Activated CD4-positive, alpha-beta T cell treated with anti-CD3 and anti-CD28 coated beads, Interleukin-2, Interleukin-6, amounts not matched to agents 100 ng/mL and 50 ng/mL, durations not matched to agents 16 hours and 8 hours (primary cell): ENCODE measurements at places on chromosomes 5 and 9.

DNA sequence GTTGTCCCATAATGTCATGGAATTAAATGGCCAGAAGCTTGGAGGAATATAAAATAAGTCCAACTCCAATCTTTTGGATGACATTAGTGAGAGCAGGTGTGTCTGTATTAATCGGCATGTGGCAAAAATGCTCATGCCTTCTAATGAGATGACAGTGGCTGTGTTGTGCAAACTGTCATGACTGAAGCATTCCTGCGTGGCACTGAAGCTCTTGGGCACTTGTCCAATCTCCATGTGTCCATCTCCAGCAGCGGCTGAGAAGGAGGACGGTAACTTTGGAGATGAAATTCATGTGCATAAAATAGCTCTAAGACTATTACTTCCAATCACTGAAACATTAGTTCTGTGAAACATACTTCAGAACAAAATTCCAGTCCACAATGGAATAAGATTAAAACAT lies 697.5 kb upstream of the GRAMD2B start:
- DNase-seq, result no peak

GRCh38 chr5:149418910-149419531 lies 39.9 kb upstream of the IL17B start:
- DNase-seq, result no peak

DNA sequence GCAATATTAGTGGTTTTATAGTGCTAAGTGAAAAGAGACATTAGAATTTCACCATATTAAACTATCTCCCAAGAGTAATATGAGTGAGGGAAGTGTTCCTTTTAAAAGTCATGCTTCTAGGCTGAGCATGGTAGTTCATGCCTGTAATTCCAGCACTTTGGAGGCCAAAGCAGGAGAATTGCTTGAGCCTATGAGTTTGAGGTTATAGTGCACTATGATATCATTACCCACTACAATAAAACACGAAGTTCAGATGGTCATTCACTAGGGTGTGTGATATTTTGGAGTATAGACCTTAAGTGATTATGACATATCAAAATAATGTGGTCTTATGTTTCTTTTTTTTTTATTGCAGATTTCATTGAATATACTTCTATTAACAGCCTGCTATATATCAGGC lies 6.7 kb downstream of the KIF2A start:
- no peak for DNase-seq

DNA sequence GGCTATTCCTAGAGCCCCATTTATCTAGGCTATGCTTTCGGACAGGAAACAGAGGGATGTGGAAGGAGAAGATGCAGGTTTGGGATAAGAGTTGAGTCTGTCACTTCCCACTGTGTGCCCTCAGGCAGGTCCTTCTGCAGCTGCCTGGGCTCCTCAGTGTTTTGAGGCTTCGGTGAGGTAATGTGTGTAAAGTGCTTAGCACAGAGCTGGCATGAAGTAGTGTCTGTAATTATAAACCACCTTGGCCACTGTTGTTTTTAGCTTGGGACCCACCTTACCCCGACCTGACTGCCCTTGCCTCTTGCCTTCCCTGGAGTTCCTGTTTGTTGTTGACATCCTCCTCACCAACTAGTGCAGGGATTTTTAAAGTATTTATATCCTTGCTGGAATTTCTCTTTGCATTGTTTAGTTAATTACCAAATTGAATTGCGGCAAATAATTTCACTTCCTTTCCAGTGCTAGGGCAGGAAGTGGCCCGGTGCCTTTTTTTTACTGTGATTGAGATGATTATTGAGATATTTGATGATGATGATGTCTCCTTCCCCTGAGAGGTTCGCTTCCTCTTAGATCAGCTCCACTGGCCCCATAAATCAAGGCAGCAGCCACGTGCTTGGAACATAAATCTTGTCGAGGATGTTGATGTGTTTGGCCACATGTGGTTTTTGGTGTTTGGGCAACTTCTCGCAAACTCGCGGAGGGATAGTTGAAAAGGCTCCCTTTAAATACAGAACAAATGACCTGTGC lies 38.3 kb upstream of the DAB2IP start:
- DNase-seq, result no peak

- DNase-seq, result no peak
Observed at GRCh38 chr9:134040176-134040565, 14.9 kb downstream of the BRD3OS start.

DNA sequence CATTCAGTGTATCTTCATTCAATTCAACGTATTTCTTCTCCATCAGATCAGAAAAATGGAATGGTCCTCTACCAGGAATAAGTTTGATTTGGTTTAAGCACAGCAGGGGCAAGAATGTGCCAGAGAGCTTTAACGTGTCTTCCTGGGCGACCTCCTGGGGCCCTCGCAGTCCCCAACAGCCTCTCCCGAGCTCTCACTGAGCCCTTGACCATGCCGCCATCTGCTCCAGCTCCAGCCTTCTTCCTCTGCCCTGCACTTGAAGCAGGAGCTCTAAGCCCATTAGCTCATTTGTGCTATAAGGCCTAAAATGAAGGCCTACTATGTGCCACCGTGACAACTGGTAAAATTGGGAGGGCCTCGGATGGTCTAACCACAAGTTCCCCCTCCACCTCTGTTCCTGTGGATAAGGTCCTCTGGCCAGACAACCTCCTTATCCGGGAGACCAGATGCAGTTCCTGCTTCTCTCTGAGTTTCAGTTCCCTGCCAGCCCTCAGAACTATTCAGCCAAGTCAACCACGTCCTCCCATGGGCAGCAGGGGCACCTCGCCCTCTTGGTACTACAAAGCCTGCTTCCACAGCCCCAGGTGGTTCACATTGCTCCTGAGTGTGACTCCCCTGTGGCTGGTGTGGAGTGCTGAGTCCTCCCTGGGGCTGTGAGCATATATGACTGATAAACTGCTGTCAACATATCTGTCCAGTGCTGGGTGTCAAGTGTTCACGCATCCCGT lies 35.8 kb downstream of the C5orf15 start:
- DNase-seq, result no peak

GRCh38 chr9:128393970-128394369 lies 22.8 kb downstream of the URM1 start:
- no peak for DNase-seq

GRCh38 chr5:83363111-83363885 lies 108.2 kb upstream of the VCAN start:
- no peak for DNase-seq

DNA sequence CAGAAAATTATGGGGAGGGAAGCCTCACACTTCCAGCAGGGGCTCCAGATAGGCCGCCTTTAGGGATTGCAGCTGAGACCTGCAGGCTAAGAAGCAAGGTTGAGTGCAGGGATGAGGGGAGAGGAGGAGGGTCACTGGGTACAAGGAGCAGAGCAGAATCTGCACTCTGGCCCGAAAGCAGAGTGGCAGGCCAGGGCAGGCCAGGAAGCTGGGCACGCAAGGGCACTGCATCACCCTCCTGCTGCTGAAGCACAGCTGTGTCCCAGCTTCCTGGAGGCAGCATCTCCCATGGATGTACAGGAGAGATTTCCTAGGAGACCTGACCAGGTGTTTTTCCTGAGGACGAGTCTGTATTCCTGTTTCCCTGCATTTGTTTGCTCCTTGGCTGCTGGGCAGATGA lies 92.1 kb downstream of the SYK start:
- no peak for DNase-seq

GRCh38 chr5:348726-349125 lies 27.2 kb downstream of the AHRR start:
- DNase-seq, result no peak

GRCh38 chr9:79652598-79652997 lies 80.8 kb downstream of the TLE4 start:
- no peak for DNase-seq

- DNase-seq, result no peak
Observed at GRCh38 chr9:87334366-87334765, 163.3 kb upstream of the DAPK1 start.

- DNase-seq, result no peak
Observed at GRCh38 chr9:86069206-86069869, 30.0 kb downstream of the GOLM1 start.

DNA sequence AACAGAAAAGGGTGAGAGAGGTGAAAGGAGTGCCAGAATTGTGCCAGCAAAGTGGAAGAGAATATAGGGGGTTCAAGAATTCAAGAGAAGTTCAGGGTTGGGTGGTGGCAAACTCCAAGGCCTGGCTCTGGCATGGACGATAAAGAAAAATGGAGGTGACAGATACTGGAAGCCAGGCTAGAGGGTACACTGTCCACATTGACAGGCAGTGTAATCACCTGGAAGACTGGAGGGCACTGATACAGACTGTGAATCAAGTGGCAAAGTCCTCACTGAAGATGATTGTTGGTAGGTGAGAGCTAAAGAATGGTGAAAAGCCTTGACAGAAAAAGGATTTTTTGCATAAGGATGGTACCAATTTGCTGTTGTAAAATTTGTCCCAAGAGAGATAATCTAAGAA lies 7.1 kb downstream of the SAR1B start:
- DNase-seq, result no peak

DNA sequence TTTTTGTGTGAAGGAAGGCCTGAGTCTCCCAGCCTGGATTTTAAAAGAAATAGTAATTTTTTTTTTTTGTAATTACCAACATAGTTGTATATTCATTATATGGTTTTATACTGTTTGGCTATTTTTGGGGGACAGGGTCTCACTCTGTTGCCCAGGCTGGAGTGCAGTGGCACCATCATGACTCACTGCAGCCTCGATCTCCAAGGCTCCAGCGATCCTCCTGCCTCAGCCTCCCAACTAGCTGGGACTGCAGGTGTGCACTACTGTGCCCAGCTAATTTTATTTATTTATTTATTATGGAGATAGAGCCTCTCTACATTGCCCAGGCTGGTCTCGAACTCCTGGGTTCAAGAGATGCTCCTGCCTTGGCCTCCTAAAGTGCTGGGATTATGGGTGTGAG lies 5.1 kb downstream of the LRRC8A start:
- DNase-seq, result no peak

DNA sequence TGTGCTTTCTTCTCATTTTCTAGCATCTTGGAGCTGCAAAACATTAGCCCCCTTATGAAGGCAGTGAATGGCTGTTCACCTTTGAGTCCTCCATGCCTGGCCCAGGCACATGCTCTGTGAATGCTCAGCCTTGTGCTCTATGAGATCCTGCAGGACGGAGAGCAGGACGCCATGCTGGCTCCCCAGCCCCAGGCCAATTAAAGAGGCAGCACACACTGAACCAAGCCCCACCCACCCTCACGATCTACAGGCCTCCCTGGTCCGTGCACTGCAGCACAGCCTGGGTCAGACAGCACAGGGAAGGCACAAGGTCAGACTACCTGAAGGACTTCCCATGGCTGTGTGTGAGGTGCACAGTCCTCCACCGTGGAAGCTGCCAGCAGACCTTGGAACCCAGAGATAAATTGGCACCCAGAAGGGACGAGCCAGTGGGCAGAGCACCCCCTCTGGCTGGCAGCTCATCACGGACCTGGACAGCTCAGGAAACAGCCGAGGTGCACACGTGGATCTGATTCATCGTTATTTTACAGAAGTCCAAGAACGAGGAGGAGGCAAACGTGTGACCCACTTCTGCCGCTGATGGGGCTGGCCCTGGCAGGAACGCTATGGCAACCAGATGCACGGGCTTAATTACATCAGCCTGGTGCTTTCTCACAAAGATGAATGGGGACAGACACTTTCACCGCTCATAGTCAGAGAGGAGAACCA lies 59.5 kb downstream of the OLFM1 start:
- no peak for DNase-seq

- DNase-seq, result no peak
Observed at GRCh38 chr9:30967476-30967875, 1417.0 kb upstream of the ACO1 start.

DNA sequence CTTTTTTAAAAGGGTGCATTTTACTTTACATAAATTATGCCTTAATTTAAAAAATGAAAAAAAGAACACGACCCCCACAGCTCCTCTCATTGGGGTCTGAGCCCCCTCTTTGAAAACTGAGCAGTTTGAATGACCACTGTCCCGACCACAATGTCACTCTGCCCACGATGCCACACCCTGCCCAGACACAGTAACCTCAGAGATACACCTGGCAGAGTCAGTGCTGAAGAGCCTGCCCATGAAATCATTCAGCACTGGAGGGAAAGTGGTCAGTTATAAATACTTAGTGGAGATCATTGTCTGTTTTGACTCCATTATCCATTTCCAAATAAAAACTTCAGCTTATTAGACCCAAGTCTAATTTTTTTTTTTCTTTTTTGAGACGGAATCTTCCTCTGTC lies 49.3 kb downstream of the DNAJC21 start:
- DNase-seq, result no peak

DNA sequence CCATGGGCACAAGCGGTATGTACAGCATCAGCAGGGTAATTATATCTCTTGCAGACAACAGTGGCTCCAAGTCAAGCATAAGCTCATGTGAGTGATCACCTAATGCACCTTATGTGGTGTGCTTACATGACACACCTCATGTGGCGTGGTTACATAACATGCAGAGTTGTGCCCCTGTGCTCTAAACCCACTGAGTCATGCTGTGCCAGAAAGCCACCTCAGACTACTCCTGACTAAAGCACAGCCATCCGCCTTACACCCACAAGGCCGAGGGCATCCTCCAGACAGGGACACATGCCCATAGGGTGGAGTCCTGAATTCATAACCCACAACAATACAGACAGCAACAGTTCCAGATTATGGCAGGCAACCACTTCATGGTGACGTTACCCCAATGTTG lies 163.7 kb upstream of the SLC30A5 start:
- no peak for DNase-seq

DNA sequence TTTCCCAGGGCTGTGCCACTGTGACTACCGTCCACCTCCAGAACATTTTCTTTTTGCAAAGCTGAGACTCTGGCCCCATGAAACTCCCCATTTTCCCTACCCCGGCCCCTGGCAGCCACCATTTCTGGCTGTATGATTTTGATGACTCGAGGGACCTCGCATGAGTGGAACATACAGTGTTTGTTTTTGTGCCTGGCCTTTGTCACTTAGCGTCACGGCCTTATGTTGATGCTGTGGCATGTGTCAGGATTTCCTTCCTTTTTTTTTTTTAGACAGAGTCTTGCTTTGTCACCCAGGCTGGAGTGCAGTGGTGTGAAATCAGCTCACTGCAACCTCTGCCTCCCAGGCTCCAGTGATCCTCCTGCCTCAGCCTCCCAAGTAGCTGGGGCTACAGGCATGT lies 42.7 kb downstream of the ASS1 start:
- no peak for DNase-seq

DNA sequence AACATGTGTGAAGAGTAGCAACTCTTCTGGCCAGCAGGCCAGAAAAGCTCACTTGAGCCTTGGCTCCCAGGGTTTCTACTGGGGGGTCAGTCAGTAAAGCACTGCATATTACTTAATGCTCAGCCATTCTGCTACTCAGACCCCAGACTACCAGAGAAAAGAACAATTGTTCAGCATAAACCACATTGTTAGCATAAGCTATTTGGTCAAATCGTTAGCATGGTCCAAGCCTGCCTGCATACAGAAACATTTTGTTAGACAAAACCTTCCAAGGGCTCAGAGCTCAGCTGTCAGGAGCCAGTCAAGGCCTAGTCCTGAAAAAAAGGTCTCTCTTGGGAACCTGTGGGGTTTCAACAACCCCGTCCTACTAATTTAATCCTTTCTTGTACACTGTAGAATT lies 449.3 kb downstream of the PRR16 start:
- no peak for DNase-seq

- DNase-seq, result no peak
Observed at GRCh38 chr5:2334719-2335118, 416.8 kb downstream of the IRX2 start.
